Anterior cingulate cortex (tissue), 58 donors: ENCODE measurements at places on chromosomes 16 and 17.

DNA sequence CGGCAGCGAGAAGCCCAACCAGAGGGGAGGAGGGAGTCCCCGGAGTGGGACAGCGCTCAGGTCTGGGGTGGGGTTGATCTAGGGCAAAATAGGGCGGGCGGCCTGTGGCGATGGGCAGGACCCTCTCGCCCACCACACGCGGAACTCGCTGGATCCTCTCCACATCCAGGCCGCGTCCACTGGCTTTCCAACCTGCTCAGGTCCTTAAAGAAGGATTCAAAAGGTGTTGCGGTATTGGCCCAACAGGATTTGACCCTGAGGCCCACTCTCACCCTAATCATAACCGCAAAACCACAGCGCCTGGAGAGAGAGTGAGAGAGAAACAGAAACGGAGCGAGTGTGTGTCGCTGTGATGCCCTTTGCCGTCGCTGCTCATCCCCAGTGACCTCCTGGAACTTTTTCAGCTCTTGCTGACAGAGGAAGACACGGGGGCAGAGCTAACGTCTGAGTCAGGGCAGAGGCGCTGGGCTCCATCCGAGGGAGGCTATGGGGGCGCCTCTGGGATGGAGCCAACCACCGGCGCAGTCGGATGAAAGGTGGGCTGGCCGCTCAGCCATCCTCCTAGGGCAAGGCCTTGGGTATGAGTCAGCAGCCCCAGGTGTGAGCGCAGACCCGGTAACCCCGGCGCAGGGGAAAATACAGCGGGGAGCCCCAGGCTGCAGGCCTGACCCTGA is 16.7 kb upstream of the OR1F1 start:
- DNase-seq, result no peak

DNA sequence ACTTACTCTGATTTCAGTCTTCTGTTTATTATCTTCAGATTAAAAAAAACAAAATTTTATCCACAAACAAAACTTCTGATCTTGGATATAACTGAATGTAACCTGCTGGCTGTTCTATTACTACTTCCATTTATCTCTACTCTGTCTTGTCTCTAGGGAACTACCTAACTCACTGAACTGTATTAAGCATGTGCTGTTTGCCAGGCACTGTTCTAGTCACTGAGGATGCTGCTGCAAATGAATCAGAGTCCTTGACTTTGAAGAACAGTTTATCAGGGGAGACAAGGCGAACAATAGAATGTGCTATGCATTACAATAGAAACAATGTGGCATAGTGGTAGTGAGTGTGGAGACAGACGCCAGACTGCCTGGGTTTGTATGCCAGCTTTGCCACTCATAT is 2.3 kb upstream of the ANKRD40 start:
- DNase-seq, result no peak

DNA sequence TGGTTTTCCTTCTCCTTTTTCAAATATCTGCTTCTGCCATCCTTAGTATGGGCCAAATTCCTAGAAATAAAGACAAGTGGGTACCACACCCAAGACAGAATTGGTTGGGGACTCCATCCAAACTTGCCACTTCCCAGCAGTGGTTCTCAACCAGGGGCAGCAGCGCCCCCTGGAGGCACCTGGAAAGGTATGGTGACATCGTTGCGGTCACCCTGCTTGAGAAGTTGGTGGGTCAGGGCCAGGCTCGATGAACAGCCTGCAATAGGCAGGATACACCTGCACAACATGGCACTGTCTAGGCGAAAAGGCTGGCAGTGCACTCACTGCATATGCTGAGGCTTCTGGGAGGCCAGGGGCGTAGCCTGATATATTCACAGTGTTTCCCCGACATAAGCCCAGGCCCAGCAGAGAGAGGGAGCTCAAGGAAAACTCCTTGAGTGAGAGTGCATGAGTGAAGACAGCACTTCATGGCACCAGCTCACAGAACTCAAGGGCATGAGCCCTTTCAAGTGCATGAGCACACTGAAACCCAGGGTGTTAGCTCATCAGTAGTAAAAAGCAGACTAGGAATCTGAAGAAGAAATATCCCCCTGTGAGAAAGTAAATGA is 57.7 kb downstream of the CMC2 start:
- no peak for DNase-seq

DNA sequence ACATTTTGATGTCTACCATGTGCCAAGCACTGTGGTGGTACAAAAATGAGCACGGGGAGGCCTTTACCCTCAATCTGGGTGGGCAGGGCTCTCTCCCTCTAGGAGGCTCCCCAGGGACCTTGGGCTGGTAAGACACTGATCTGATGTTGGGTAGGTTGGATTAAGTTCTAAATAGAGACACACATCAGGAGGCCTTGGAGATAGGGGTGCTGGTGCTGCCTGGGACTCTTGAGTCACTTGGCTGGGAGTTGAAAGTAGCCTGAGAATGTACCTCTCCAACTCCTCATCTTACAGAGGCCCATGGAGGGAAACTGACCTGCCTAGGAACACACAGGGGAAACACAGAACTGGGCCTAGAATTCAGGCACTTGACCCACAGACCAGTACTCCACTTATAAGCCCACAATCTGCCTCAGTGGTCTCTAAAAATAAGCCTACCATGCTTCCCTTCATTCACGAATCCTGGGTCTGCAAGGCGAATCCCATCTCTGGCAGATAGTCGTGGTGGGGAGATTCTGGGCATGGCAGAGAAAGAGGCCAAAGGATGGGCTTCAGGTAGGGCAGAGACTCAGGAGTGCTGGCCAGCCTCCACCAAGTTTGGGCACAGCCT is 1.8 kb upstream of the NEUROD2 start:
- DNase-seq, result no peak

- DNase-seq, result no peak
Observed at GRCh38 chr16:89442990-89443726, 47.2 kb downstream of the ANKRD11 start.

DNA sequence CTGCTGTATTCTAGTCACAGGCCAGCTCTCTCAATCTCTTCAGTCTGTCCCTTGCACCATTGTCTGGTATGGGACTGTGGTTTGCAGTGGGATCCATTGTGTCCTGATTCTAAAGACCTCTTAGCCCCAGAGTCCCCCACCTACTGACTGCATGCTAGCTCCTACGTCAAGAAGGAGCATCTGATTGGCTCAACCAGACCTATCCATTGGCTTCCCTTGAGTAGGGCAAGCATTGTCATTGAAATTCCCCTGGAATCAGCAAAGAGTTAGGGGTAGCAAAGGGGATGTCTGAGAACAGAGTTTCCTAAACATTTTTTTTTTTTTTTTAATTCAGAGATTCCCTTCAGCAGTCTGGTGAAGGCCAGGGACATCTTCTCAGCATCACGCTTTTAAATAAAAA is 175.3 kb upstream of the MPHOSPH6 start:
- DNase-seq, result no peak

DNA sequence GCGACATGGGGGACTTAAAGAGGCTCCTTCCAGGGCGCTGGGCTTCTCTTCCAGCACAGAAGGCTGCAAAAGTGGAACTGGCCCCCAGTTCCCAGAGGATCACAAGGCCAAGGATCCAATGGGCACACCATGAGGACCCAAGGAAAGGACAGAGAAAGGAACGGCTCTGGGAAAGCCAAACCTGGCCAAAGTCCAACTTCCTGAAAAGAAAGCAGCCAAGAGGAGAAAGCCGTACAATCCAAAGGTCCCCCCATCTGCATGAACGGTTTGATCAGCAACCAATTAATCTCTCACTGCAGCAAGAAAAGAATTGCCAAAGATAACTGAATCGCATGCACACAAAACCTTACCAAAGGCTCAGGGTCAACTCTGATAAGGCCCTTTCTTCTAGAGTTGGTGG is 19.8 kb upstream of the ICAM2 start:
- no peak for DNase-seq

DNA sequence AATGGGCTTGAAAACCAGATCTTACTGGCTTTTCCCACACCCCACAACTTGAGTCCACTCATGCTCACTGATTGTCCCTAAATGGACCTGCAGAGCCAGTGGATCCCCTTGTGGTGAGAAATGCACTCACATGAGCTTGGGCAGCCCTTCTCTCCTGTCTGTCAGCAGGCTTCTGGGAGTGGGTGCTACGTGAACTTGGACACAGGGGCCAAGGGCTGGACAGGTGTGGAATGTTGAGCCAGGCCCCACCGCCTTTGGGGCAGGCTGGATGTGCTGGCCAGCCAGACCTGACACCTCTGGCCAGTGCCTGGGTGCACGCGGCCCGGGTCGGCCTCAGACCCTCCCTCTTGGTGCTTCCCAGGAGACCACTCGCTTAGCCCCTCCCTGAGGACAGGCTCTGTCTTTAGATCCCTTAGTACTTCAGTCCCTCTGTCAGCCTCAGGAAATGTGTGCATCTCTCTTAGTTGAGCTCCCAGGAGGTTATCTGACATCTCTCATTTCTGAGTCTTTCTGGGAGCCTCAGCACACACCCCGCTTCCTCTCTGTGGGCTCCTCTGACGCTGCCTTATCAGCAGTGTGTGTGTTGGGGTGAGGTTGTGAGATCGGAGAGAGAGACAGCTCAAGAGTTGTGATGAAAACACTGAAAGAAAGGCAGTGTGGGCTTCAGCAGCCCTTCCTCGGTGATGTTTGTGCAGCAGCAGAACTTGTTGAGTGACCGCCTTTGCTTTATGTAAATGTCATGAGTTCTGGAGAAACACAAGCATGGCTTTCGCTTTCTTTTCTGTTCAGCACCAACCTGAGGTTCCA is 117.0 kb downstream of the RAB11FIP4 start:
- no peak for DNase-seq

GRCh38 chr16:76345163-76345661 is 68.0 kb downstream of the CNTNAP4 start:
- no peak for DNase-seq

DNA sequence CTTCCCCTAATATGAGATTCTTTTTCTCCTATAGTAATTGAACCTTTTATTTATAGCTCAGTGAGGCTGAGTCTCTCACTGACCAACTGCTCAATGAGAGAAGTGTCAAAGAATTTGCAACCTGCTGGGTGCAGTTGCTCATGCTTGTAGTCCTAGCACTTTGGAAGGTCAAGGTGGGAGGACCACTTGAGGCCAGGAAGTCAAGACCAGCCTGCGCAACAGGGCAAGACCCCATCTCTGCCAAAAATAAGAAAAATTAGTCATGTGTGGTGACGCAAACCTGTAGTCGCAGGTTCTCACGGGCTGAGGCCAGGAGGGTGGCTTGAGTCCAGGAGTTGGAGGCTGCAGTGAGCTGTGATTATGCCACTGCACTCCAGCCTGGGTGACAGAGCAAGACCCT is 30.9 kb upstream of the CRYBA1 start:
- no peak for DNase-seq

- DNase-seq, result no peak
Observed at GRCh38 chr16:8537691-8538342, 52.5 kb downstream of the TMEM114 start.

DNA sequence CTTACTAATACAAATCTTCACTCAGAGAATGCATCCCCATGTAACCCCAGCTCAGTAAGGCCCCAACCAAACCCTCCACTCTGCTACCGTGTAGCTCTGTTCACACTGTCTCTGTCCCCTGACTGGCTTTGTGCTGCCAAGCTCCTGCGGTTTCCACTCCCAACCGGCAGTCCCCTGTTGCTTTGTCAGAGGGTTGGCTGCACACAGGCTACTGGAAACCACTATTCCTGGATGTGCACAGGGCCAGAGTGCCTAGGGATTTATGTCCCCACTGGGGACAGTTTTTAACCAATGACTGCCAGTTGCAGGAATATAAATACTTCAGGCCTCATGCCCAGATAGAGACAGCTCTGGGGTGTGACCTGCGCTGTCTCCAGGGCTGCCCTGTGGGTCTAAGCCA is 157.1 kb upstream of the C16orf82 start:
- DNase-seq, result no peak

DNA sequence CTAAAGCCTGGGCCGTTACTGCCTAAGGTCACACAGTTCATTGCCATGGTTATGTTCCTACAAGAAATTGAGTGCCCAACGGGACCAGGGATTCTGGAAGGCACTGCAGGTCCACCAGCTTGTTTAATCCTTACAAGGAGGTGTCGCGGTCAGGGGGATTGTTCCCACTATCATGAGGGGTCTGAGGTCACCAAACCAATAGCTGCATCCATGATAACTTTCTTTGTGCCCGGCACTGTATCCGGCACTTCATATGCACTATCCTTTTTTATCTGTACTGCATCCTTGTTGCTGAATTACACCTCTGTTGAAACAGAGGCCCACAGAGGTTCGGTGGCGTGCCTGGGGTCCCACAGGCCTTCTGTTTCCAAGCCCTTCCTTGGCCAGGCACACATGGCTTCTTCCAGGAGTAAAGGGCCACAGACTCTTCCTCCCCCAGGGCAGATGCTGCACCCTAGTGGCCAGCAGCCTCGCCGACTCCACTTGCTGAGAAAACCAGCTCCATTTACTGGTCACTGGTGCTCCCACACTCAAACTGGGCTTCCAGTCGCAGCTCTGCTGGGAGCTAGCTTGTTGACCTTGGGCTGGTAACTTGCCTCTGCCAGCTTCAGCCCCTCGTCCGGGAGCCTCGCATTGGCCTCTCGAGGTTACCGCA is 82.0 kb upstream of the PLCG2 start:
- no peak for DNase-seq

DNA sequence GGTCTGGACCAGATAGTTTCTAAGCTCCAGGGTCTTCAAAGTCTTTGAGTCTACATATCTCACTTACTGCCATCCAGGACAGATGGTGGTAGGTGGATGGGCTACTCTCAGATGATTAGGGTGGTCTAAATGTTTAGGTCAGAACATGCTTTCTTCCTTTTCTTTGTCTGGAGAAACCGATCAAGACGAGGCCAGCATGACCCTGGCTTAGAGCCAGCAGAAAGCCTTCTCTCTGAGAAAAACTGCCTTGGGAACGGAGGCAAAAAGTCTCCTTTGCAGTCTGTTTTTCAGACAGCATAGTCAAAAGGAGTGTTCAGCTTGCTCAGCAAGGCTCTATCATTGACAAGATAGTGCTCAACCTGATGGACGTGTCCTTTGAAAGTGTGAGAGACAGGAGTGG is 48.8 kb downstream of the SPACA3 start:
- no peak for DNase-seq

GRCh38 chr17:41710472-41711090 is 1.6 kb upstream of the GAST start:
- DNase-seq, result peak; percentile 16

DNA sequence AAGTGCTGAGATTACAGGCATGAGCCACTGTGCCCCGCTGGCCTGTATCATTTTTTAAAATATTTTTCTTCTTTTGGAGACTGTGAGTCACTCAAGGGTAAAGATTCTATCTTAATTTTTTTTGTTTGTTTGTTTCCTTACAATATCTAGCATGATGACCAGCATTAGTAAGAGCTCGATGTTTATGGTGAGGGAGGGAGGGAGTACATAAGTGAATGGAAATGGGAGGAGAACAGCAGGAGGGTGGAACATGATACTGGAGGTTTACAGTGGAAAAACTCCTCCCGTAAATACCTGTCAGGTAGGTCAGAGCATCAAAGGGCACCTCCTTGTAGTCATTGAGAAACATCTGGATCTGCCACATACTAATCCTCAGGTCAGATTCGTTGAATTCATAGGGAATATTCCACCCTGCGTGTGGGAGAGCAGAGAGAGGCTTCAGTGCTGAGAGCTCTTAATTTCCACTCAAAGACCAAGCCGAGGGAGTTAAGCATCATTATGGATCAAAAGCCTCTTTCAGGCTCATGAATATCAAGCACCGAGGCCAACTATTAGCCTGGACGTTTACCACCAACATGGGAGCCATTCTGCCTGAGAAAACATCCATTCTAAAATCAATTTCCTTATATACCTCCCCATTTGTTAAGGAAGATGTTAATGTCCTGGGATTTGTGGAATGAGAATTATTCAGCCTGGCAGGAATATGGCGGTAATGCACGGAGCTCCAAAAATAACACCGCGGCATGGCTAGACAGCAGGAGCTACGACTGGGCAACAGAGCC is 51.8 kb downstream of the LYRM1 start:
- DNase-seq, result no peak

- DNase-seq, result no peak
Observed at GRCh38 chr17:65509032-65509431, 52.4 kb downstream of the AXIN2 start.

GRCh38 chr16:57611181-57611580 is 17.2 kb upstream of the ADGRG1 start:
- DNase-seq, result no peak
